Neural crest cell (in vitro differentiated cells): ENCODE measurements at places on chromosomes 5 and 9.

- peaks cover 38% of the 10 kb centered on the region for H3K4me1 ChIP-seq
- no peak overlapping the region for H3K27ac ChIP-seq
- H3K4me3 ChIP-seq, result no peak overlapping the region
- no peaks in the 10 kb centered on the region for H3K27me3 ChIP-seq
Measured at GRCh38 chr5:172423379-172424110, 30.8 kb downstream of the SH3PXD2B start.

DNA sequence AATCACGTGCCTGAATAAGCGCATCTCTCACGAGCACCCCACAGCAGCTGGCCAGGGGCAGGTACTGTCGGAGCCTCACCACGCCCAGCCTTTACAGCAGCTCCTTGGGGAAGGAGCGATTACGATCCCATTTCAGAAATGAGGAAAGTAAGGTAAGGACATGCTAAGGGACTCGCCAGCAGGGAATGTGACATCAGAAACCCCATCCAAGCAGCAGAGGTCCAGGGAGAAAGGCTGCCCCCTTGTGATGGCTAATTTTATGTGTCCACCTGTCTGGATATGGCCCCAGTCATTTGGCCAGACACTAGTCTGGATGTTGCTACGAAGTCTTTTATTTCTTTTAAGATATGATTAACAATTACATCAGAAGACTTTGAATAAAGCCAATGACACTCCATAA is 77.3 kb downstream of the UBE2QL1 start:
- H3K36me3 ChIP-seq, result no peaks in the 10 kb centered on the region
- H3K4me1 ChIP-seq, result no peaks in the 10 kb centered on the region
- peak; percentile 45 for DNase-seq
- H3K4me3 ChIP-seq, result no peak overlapping the region
- H3K27ac ChIP-seq, result no peak overlapping the region
- H3K27me3 ChIP-seq, result peaks cover 15% of the 10 kb centered on the region

GRCh38 chr5:3355126-3355525 is 240.5 kb upstream of the IRX1 start:
- H3K36me3 ChIP-seq, result no peaks in the 10 kb centered on the region
- peaks cover 6% of the 10 kb centered on the region for H3K4me1 ChIP-seq
- no peak overlapping the region for H3K4me3 ChIP-seq
- no peak overlapping the region for H3K27ac ChIP-seq
- DNase-seq, result no peak

DNA sequence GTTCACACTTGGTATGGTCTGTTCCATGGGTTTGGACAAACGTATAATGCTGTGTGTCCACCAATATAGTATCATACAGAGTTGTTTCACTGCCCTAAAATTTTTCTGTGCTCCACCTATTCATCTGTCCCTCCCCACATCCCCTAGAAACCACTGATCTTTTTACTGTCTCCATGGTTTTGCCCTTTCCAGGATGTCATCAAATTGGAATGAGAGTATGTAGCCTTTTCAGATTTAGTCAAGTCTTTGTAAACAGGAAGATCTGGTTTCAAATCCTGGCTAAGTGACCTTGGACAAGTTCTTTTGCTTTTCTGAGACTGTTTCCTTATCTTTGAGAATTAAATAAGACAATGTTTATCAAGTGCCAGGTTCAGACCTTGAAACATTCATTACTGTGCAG is 13.2 kb upstream of the LVRN start:
- H3K27ac ChIP-seq, result no peak overlapping the region
- H3K36me3 ChIP-seq, result no peaks in the 10 kb centered on the region
- DNase-seq, result no peak

DNA sequence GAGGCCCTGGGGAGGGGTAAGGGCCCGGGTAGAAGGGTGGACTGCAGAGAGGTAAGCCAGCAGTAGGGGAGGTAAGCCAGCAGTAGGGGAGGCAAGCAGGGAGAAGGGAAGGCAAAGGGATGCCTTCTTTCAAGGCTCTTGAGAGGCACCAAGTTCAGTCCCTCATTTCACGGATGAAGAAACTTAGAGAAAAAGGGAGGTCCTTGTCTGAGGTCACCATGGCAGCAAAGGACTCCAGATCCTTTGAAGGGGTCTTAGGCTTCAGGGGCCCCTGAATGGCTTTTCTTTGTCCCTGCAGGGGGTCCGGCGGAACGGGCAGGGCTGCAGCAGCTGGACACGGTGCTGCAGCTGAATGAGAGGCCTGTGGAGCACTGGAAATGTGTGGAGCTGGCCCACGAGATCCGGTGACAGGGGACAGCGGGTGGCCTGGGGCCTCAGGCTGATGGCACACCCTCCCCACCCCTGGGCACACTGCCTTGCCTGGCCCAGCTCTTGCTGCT is 42.6 kb downstream of the RGS3 start:
- peak overlapping the region; percentile 92 for H3K27ac ChIP-seq
- H3K4me1 ChIP-seq, result peaks cover 89% of the 10 kb centered on the region
- H3K4me3 ChIP-seq, result peak overlapping the region; percentile 83
- peaks cover 2% of the 10 kb centered on the region for H3K36me3 ChIP-seq
- no peaks in the 10 kb centered on the region for H3K27me3 ChIP-seq

GRCh38 chr5:83044926-83045325 is 32.3 kb downstream of the TMEM167A start:
- no peak overlapping the region for H3K27ac ChIP-seq
- H3K27me3 ChIP-seq, result no peaks in the 10 kb centered on the region
- peaks cover 4% of the 10 kb centered on the region for H3K4me1 ChIP-seq
- peaks cover 2% of the 10 kb centered on the region for H3K36me3 ChIP-seq
- DNase-seq, result no peak

GRCh38 chr5:138968601-138969000 is 93.5 kb upstream of the LRRTM2 start:
- no peak overlapping the region for H3K4me3 ChIP-seq
- no peak for DNase-seq
- no peaks in the 10 kb centered on the region for H3K36me3 ChIP-seq

- no peak overlapping the region for H3K4me3 ChIP-seq
- H3K27me3 ChIP-seq, result no peaks in the 10 kb centered on the region
Measured at GRCh38 chr9:94534901-94535300, 20.0 kb upstream of the PCAT7 start.
